ENCODE measurements at places on chromosomes 6 and 20.

DNA sequence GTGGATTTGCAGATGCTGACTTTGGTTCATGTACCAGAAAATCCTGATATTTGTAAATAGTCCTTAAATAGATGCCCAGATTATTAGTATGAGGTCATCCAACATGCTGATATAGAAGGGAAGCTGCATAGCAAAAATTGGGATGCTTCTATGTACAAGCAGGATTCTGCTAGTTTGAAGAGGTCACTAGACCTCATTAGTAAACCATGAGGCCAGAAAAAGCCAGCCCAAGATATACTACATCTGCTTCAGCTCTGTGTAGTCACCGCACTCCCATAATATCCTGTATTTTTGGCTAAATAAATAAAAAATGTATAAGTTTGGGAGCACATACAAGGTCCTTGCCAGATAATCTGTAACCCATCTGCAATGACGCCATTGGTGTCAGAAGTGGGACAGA, 13.0 kb downstream of the PTPRT start:
- DNase-seq, result no peak

- DNase-seq, result no peak
Observed at GRCh38 chr6:38350220-38350619, 289.5 kb downstream of the BTBD9 start.

GRCh38 chr6:17015551-17016381, 86.1 kb upstream of the STMND1 start:
- no peak for DNase-seq

GRCh38 chr6:117629119-117629660, 26.9 kb upstream of the GOPC start:
- DNase-seq, result no peak

DNA sequence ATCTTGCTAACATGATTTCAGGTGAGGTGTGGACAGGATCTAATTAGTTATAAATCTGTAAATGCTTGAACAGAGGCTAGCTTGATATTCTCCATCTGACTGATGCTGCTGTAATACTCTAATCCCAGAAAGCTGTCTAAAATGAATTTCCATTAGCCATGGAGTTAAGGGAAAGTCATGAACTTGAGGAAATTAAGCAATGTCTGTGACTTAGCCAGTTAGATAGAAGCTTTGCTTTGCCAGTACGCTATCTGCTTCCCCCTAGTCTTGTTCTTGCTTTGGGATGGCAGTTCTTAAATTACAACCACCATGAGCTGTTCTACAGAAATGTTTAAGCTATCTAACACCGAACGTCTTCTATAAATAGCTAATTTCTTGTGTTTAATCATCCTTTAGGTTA, 195.7 kb downstream of the PRL start:
- DNase-seq, result no peak

- no peak for DNase-seq
Observed at GRCh38 chr6:159981403-159982245, 12.7 kb downstream of the IGF2R start.

DNA sequence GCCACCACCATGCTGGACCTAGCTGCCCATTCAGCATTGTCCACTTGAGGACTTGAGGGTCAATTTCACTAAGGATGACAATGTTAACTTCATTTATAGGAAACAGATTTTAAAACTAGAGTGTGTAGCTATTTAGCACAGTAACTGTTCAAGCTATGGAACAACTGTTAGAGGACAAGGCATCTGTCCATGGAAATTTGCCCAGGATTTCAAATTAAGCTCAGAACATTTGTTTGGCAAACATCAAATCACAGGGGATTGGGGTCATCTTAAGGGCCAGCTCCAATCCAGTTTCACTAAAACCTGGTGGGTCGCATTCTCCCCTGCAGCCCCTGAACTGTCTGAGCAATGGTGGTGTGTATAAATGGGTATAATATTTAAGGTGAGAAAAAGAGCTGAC, 35.1 kb downstream of the PM20D2 start:
- DNase-seq, result no peak

DNA sequence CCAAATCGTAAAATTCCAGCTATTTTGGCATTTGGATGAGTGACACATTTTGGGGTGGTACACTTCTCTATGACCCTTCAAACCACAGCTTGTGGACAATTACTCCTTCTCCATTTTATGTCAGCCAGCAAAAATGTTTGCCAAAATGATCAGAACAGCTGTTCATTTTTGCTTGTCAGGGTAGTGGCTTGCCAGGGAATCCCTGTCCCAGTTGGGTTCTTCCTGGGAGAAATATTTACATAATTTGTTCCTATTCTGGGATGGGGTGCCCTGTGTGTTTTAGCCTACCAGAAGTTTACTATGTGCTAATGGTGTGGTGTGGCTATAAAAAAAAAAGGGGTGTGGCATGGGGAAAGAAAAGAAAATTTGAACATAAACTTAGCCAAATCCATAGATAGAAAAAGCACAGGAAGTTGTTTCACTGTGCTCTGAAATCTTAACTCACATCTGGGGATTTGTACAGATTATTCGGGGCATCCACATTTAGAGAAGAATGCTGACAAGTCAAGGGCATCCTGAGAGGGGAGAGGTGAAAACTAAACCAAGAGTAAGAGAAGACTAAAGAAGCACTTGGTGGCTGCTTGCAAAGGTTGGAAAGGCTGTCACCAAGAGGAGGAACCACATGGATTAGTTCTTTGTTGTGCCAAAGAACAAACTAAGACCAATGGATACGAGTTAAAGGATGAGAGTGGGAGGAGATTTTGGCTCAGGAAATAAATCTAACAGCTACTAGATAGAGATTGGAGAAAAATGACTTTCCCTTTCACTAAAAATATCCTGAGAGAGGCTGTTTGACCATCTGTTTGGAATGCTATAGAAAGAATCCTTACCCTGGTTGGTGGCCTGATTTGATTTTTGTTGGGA, 55.2 kb upstream of the RBM24 start:
- DNase-seq, result no peak

- DNase-seq, result no peak
Observed at GRCh38 chr6:136317971-136318370, 28.3 kb upstream of the BCLAF1 start.

GRCh38 chr6:71228461-71229041, 60.1 kb upstream of the OGFRL1 start:
- no peak for DNase-seq

DNA sequence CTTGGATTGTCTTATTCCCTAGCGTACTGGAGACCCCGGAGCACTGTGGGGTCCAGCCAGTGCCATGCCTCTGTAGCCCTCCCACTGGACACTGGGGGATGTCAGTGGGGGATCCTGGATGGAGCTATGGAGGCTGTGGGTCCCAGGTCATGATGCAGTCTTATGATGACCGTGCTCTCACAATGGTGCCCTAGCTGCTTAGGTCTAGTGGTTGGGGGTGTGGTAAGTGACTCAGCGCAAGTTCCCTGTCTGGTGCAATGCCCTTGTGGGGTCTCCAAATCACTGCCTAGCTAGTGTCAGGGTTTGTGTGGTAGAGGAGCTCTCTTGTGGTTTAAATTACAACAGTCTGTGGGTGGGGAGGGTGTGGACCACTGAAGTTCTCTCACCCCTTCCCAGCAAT, 135.4 kb downstream of the CDC5L start:
- DNase-seq, result no peak

DNA sequence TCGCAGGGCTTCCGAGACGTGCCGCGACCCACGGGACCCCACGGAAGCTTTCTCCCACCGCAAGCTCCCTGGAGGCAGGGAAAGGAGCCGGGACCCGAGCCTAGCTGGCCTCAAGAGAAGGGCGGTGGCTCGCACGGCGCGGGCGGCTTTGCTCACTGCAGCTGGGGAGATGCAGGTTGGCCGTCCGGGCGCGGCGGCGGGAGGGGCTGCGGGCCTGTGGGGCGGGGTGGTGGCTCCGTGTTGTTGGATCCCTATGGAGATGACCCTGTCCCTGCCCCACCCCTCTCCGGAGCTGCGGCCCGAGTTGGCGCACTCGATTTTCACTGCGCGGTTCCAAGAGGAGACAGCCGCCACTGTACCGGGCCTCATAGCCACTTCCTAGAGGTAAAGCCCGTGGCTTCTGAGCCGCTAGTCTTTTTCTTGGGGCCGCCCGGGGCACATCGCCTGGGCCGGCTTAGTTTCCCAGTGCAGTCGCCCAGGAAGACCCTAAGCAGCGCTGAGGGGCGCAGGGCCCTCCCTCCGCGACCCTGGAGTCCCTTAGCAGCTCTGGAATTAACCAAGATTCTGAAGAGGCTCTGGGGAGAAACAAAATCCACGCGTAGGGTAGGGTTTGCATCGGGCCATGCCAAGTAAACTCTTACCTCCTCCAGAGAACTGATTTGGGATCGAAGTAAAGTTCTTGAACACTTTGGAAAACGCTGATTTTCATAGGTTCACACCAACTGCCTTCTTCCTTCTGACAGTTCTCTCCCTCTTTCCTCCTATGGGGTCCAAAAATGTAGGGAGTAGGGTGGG, at the start of gene ECT2L:
Gene ECT2L, plus strand, starts transcription at position 279 of the 795 bp plus-strand sequence. CDS start 17,188 bp downstream, outside the sequence.
- DNase-seq, result no peak

DNA sequence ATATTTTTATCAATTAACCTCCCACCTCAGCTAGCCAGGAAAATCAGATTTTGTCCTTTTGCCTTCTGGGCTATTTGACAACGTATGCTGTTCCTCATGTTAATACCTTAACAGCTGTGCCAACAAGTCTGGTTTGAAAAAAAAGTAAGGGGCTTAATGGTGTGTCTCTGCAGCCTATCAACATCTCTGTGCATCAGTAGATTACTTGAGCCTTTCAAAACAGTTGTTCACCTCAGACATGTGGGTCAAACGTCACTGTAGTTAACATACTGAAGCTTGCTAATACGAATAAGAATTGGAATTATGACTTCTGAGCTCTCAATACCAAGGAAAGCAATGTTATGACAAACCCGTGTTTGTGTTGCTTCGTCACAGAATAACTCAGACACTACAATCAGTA, 23.0 kb downstream of the CEP57L1 start:
- DNase-seq, result no peak

All from stimulated activated CD4-positive, alpha-beta T cell treated with anti-CD3 and anti-CD28 coated beads, Interleukin-4, amount 100 ng/mL, for 48 hours (primary cell).